ENCODE measurements at places on chromosomes 3 and 15.

GRCh38 chr15:49688135-49688790 lies 67.4 kb downstream of the DTWD1 start:
- DNase-seq, result no peak

DNA sequence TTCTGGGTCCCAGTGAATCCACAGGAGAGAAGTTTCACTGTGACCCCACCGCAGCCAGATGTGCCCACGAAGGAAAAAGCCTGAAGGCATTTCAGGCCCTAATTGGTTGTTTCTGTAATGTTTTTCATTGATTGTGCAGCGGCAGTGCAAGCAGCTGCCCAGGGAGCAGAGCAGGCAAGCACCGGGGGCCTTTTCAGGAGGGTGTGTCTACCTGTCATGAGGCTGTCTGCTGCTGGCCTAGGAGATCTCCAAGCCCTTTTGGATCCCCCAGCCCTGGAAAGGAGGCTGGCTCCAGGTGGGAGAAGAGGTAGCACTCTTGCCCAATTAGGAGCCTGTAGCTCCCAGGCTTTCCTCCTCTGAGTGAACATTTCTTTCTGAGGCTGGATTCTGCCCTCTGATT lies 108.8 kb downstream of the EPHB1 start:
- DNase-seq, result no peak

DNA sequence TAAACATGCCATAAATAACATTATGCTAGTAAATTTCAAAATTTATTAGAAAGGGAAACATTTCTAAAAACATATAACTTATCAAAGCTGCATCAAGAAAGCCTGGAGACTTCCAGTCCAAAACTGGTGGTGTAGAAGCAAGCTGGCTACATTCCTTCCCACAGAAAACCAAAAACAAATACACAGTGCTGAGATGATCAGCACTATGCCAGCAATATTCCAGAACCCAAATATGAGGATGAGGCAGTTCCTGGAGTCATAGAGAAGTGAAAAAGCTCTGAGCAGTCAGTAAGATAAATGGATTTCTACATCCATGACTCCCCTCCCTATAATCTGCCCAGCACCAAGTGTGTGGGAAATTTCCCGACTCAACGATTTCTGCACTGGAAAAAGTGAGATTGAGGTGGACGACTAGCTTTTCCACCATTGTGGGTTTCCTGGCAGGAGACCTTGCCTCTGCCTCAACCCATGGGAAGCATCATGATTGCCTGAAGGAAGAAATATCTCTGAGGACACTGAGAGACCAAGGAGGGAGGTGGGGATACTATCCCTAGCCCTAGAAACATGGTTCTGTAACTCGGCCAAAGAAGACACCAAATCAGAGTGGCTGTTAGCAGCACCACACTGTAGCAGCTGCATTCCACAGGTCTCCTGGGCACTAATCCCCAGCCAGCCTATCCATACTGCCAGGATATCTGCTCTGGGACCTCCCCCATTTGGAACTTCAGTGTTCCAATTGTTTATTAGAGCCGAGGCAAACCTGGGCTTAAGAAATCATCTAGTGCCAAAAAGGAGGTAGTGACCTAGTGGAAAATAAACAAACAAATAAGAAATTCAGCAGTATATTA lies 11.8 kb upstream of the CLN6 start:
- DNase-seq, result no peak

DNA sequence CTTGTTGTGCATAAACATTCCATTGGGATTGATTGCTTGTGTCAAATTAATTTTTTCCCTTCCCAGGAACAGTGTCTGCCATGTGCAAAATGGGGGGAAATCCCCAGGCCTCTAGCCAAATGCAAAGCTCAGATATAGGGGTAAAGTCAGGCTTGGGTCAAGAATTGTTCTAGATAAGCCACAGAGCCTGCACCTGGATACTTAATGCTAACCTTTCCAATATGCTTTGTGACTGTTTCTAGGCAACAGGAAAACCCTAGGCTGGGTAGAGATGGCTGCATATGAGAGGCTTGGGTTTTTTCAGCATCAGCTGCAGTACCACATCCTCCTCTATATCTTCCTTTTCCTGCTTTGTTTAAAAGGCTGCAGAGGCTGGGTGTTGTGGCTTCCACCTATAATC lies 61.9 kb upstream of the ROPN1 start:
- no peak for DNase-seq

GRCh38 chr15:35925275-35926006 lies 379.5 kb upstream of the DPH6 start:
- DNase-seq, result no peak

- no peak for DNase-seq
Measured at GRCh38 chr15:94105760-94106159, 125.6 kb upstream of the MCTP2 start.

All from AG20443 (cell line).